NCI-H510A (cell line): ENCODE measurements at places on chromosomes 3 and 15.
A peak's percentile ranks its signal among the peaks of the same experiment; 100 is the strongest.

DNA sequence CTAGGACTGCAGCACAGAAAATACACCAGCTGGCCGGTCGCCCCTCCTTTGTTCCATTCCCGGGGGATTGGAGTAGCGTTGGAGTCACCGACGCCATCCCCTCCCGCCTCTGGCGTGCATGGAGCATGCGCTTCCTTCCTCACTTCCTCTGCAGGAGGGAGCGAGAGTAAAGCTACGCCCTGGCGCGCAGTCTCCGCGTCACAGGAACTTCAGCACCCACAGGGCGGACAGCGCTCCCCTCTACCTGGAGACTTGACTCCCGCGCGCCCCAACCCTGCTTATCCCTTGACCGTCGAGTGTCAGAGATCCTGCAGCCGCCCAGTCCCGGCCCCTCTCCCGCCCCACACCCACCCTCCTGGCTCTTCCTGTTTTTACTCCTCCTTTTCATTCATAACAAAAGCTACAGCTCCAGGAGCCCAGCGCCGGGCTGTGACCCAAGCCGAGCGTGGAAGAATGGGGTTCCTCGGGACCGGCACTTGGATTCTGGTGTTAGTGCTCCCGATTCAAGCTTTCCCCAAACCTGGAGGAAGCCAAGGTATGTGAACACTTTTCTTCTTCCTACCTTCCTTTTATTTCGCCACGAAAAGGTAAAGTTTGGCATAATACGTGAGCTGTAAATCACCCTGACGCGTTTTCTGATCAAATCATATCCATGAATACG, at the start of gene SCG3:
Gene SCG3 (plus strand): TSS at position 201 of the 661 bp plus-strand sequence. CDS start 253 bp downstream, at position 454.
- DNase-seq: peak; percentile 75

- no peak for DNase-seq
These were observed 675 bp downstream of the TSEN2 start for GRCh38 chr3:12484983-12485327.

DNA sequence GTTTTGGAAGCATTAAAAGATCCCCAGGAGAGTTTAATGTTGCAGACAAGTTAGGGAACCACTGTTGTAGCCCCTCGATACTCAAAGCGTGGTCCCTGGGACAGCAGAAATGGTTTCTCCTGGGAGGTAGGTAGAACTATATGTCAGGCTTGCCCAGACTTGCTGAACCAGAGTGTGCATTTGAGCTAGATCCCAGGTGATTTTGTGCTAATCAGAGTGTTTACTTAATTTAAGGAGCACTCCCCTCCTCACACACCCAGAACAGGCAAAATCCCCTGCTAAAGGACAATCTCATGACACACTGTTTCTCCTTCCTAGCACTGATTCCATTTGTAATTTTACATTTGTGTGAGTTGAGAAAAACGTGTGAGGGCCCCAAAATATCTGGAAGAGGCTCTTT, 24.3 kb downstream of the LMCD1 start:
- no peak for DNase-seq

GRCh38 chr3:154971341-154971740, 108.8 kb upstream of the MME start:
- no peak for DNase-seq

DNA sequence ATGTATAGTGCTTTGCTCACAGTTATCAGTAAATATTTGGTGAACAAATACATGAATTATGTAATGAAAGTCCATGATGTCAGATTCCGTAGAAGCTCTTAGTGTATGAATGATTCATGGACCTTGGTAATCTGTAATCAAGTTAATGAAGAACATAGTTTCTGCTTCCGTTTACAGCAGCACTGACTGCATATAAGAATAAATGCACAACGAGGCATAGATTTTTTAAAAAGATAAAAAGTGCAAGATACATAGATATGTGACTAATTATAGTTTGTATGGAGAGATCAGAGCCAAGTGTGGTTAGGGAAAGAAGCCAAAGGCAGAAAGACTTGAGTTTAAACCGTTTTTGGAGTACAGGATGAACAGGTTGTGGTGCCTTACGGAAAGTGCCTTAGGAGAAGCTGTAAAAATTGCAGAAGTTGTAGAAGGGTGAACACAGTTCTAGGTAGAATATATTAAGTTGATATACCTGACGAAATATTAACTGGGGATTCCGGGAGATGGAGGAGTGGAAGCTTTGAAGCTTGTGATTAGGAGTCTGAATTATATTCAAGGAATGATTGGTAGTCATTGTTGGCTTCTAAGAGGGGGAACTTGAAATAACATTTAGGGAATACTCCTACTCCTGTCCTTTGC, 293.1 kb downstream of the NLGN1 start:
- DNase-seq: no peak

DNA sequence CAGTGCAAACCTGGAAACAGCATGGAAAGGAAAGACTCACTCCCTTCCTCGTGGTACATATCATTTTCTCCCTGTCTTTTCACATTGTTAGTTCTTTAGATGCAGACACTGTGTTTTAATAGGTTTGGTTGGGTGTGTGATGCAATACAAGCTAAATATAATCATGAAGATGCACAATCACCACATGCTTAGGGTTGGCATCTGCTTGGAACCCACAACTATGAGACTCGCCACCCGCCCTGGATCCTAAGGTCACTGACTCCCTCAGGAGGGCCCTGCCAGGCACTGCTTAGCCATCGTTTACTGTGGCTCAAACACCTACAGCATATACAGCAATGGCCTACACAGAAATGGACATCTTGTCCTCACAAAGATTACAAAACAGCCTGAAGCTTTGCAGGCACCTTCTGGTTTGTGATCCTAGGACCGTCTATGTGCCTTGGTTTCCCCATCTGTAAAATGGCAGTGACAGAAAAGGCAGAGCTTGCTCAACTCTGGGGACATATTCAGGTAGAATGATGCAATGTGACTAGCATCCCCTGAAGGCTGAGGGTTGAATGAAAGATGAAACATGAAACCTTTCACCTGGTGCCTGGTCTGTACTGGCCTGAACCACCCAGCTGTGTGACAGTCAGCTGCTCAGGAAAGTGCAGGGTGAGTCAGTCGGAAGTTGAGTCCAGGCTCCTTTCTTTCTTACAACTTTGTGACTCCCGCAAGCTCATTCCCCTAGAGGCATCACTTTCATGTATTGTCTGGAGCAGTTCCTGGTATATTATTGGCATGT, 123.6 kb upstream of the PFN2 start:
- DNase-seq: peak; percentile 36

DNA sequence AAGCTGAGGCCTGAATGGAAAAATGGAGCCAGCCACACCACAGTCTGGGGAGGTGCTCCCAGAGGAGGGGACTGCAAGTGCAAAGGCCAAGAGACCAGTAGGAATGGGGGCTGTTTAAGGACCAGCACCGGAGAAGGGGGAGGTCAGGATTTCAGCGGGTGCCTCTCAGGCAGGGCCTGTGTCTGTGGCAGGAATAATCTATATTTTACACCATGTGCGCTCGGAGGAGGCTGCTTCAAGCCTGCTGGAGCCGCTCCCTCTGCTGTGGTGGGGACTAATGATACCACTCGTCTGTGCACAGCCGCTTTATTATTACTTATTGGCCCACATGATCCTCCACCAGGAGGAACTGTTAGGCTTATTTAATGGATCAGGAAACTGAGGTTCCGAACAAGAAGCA, 45.3 kb downstream of the TPRA1 start:
- no peak for DNase-seq

DNA sequence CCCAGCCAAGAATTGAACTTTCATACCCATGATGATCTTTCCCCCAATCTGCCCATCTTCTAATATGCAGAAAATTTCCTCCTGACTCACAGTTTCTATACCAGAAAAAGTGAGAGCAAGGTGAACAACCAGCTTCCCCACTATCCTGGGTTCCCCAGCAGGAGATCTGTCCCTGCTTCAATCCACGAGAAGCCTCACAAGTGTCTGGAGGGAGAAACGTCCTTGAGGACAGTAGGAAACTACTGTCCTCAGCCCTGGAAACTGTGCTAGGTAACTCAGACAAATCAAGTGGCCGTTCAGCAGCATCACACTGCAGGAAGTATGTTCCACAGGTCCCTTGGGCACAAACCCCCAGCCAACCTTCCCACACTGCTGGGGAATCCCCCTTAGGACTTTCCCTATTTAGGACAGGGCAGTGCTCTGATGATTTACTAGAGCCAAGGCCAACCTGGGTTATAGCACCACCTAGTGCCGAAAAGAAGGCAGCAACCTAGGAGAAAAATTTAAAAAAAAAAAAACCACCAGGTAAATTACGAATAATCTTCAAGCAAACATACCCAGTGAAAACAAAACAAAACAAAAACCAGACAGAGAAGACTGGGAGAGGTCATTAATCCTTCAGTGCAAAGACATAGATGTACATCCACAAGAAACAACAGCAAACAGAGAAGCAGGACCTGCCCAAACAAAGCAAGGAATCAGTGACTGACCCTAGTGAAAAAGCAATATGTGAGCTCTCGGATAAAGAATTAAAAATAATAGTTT, 36.0 kb downstream of the MORC1 start:
- DNase-seq: no peak

GRCh38 chr3:42110631-42111030, 19.5 kb downstream of the TRAK1 start:
- DNase-seq: no peak

DNA sequence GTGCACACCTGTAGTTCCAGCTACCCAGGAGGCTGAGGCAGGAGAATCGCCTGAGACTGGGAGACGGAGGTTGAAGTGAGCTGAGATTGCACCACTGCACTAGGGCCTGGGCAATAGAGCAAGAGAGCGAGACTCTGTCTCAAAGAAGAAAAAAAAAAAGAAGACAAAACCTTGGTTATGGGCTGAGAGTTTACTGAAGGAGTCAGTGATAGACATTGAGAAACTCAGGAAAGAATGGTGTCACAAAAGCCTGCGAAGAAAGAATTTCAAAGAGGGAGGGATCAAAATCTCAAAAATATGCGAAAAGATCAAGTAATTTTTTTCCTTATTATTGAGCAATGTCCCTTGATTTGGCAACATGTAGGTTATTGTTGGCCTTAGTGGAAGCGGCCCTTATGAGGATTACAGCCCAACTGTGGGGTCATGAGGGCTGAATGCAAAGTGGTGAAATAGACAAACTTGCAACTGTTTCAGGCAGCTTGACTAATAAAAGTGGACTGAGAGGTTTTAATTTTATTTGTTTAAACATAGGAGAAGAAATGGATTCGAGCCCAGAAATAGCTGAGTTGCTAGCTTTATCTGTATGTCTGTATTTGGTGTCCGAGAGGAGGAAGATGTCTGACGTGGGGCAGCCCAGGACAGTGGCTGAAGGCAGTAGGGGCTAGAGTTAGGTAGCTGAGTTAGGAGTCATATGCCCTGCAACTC, 18.8 kb upstream of the CELF6 start:
- DNase-seq: no peak

DNA sequence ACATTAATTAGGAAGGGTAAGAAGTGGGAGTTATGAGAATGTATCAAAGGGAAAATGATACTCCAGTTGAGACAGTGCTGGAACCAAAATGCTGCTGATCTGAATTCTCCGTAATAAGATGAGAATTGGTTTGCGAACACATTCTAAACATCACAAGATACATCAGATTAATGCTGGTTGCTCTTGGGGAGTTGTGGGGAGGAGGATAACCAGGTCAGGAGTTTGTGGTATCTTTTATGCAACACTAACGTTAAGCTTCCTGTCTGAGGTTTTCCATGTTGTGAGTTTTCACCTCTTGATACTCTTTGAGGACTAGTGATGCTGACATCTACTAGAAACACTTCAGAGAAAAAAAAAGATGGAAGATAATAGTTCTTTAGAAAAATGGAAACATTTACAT, 47.2 kb downstream of the PPARG start:
- DNase-seq: no peak

DNA sequence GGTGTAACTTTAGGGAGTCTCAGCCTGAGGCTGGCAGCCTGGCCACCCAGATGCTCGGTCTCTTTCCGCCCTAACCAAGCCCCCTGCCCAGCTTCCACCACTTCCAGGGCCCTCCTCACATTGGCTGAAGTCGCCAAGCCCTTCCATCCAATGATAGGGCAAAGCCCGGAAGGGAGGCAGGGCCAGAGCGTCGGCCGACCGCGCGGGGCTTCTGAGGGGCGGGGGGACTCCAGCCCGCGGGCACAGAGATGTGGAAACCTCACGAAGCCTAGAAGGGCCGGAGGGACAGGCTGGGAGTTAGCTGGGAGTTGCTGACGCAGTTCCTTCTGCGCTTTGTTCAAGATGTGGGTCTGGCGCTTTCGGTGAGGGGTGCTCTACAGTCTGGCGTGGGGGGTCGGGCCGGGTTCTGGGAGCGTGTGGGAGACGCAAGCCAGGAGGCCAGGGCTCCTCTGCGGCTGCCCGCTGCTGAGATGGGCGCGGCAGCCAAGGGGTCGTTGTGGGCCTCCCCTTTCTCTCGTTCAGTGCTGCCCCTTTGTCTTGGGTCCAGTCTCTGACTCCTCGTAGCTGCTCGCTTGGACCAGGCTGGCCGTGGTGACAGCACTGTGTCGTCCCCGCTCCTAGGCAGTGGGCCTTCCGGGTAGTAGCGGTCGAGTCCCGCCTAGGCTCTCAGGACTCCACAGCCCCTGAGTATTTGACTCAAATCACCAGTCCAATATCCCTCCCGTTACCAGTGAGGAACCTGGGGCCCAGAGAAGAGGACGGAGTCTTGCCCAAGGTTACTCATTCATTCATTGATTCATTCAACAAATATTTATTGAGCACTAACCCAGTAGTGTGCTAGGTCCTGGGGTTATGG, at the start of gene ZNF660:
Gene ZNF660 (plus strand): TSS at position 319 of the 856 bp plus-strand sequence. CDS start 9,230 bp downstream, outside the sequence.
- peak; percentile 51 for DNase-seq
